ENCODE measurements at places on chromosomes 4 and X. TPM values are rescaled to one million over a fixed set of nuclear protein-coding genes. Genes with fewer than 3 reads are reported as not detected.

- no peaks in the 10 kb centered on the region for H3K27me3 ChIP-seq
- H3K27ac ChIP-seq = peak overlapping the region; percentile 71
- DNase-seq = no peak
- H3K4me1 ChIP-seq = peaks cover 18% of the 10 kb centered on the region
Measured at GRCh38 chr4:37827030-37827685, 672 bp downstream of the PGM2 start.

DNA sequence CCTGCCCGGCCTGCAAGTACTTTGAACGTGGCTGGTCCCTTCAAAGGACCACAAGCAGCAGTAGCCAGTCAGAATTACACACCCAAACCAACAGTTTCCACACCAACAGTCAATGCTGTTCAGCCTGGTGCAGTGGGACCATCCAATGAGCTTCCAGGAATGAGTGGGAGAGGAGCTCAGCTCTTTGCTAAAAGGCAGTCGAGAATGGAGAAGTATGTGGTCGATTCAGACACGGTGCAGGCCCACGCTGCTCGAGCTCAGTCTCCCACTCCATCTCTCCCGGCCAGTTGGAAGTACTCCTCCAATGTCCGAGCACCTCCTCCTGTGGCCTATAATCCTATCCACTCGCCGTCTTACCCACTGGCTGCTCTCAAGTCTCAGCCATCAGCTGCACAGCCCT lies 104.4 kb upstream of the MYOZ2 start:
- H3K4me1 ChIP-seq = no peaks in the 10 kb centered on the region
- no peak for DNase-seq
- H3K36me3 ChIP-seq = no peaks in the 10 kb centered on the region
- no peak overlapping the region for H3K4me3 ChIP-seq
- H3K27ac ChIP-seq = no peak overlapping the region

DNA sequence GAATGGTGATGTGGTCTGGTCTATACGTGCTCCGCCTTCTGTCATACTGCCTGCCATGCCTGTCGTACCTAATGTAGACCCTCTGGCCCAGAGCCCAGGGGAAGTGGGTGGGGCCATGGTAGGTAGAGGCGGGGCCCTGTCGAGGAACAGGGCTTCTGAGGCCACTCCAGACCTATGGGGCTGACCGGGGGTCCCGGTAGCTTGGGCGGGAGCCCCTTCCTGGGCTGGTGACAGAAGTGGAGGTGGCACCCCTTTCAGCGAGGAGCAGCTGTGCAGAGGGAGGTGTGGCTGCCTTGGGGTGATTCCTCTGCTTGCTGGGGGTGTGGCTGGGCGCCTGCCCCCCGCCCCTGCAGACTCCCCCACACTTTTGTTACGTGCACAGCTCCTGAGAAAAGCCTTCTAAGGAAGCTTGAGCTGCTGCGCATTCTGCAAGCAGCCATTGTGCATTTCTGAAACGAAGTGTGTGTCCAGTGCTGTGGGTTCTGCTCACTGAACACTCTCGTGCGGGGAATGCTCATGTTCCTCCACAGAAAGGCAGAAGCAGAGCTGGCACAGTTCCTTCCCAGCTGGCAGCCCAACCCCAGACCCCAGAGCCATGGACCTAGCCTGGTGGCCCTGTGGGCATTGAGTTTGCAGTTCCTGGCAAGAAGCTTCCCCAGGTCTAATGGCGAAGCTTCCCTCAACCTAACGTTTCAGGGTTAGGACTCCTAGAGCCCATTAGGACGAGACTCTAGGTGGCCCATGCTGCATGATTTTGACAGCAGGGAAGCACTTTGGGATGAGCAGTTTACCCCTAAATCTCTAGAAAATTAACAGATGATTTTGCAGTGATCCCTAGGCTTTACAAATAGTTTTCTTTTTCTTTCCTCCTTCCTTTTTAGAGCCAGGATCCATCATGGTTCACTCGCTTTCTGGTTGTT lies 72.7 kb upstream of the HGFAC start:
- DNase-seq = no peak
- no peaks in the 10 kb centered on the region for H3K36me3 ChIP-seq
- no peak overlapping the region for H3K27ac ChIP-seq
- H3K4me3 ChIP-seq = no peak overlapping the region
- peaks cover 42% of the 10 kb centered on the region for H3K4me1 ChIP-seq
- H3K27me3 ChIP-seq = no peaks in the 10 kb centered on the region

DNA sequence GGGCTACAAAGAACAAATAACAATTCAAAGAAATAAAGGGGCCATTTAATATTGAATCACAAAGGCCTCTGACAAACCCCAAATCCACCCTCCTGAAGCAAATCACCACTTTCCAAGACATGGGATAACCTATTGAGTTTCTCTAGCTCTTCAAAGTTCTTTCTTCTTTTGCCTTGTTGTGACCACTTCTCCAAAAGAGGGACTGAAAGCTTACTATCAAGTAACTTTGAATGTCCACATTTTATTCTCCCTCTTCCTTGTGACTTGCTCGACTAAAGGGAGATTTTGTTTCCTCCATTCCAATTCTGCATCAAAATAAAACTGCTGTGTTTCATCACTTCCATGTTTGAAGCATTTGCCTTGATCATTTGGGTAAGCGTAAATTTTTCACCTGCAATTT lies 166.6 kb upstream of the SLC7A11 start:
- no peaks in the 10 kb centered on the region for H3K36me3 ChIP-seq
- no peak overlapping the region for H3K27ac ChIP-seq
- H3K27me3 ChIP-seq = no peaks in the 10 kb centered on the region
- DNase-seq = no peak

DNA sequence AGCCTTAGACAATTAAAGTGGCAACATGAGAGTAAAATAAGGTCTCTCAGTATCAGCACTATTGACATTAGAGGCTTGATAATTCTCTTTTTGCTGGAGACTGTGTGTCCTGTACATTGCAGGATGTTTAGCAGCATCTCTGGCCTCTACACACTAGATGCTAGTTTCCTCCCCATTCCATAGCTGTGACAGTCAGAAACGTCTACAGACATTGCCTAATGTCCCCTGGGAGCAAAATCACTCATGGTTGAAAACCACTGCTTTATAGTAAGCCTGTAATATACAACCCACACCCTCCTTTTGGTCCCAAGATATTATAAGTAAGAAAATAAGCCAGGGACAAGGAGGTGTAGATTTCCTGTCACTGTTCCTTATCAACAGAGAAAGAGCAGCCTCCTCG lies 166.0 kb downstream of the FRMPD4 start:
- DNase-seq = no peak
- H3K27me3 ChIP-seq = no peaks in the 10 kb centered on the region
- H3K4me3 ChIP-seq = no peak overlapping the region
- H3K4me1 ChIP-seq = no peaks in the 10 kb centered on the region
- H3K36me3 ChIP-seq = no peaks in the 10 kb centered on the region

LRIT3 gene
- polyA plus RNA-seq = 0.21 TPM

ZDHHC15 gene
- polyA plus RNA-seq = not detected

HSFX1 gene
- 1.2 TPM for polyA plus RNA-seq

ZNF630 gene
- polyA plus RNA-seq = 2.7 TPM

CEP135 gene
- polyA plus RNA-seq = 6.4 TPM

All from B cell (primary cell).